ENCODE measurements at places on chromosomes 16 and 17.
A peak's percentile ranks its signal among the peaks of the same experiment; 100 is the strongest.

DNA sequence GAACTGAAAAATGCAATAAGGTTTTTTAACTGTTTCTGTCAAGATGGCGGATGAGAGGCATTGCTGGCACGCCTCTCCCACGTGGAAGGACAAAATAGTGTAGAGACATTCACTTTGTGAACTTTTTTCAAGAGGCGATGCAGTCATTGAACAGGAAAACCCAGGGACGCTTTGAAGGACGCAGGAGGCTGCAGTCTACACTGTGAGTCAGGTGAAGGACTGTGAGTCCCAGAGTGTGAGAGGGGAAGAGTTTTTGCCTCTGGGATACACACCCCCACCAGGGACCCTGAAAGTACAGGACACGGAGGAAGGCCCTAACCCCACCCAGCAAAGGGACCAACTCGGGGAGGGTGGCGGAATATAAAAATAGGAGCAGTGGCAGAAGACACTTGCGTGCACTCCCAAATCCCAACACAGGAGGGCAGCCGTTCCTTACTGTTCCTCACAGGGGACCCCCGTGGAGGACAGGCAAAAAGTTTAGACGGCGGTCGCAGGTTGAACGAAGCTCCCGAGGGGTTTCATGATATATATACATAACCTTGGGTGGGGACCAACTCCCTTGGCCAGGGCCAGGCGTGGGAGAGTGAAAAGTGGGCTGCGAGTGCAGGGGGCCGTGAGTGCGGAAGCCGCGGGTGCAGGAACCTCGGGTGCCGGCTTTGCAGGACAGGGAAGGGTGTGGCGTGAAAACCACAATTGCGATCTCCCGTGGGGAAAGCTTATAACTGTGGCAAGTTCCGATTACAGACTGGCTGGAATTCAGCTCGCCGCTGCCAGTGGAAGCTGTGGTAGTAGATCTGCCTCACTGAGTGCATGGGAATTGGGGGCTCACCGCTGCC is 82.0 kb upstream of the ALOX12 start:
- DNase-seq, result peak; percentile 63

DNA sequence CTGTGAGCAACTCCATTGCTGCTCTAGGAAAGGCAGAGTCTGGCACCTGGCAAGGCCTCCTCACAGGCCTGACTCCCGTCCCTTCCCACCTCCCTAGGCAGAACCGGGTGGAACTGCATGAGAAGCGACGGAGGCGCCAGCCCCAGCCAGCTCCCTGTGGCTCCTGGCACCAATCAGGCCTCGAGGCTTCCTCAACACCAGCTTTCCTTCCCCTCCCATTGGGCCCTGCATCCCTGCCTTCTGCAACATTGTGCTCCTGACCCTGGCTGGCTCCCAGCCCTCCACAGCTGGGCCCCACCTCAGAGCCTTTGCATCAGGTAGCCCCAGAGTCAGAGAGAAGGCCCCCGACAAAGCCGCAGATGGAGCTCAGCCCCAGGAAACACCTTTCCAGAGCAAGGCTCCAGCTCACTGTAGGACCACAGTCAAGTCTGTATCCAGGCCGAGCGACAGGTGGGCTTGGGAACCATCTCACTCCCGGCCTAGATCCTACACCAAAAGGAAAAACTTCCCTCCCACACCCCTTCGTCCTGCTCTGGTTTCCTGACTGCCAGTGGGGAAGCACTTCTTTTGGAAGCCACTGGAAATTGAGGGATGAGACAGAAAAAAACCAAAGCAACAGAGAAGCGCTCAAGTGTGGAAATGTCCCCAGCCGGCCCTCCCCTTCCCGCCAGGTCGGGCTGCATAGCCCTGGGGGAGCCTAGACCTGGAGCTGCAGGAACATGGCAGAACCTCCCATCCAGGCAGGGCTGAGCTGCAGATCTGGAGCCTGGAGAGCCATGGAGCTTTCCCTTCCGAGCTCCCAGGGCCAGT is 31.0 kb downstream of the LRRC75A start:
- no peak for DNase-seq

- DNase-seq, result no peak
These were observed 63.3 kb upstream of the HSBP1 start for GRCh38 chr16:83744441-83744981.

DNA sequence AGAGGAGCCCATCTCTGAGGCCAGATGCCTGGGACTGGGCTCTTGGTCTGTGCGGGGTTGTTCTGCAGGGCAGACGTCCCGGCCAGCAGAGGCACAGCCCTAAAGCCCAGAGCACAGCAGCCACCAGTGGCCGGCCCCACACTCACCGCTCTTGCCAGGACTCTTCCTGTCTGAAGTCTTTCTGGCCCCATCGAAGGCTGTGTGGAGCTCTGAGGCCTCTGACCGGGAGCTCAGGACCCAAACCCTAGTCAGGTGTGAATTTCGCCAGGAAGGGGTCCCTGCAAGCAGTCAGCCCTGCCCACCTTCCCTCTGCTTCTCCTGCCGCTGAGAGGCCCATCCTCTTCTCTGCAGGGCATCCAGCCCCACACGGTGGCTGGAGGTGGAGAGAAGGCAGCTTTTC is 10.7 kb downstream of the ACSF3 start:
- no peak for DNase-seq

DNA sequence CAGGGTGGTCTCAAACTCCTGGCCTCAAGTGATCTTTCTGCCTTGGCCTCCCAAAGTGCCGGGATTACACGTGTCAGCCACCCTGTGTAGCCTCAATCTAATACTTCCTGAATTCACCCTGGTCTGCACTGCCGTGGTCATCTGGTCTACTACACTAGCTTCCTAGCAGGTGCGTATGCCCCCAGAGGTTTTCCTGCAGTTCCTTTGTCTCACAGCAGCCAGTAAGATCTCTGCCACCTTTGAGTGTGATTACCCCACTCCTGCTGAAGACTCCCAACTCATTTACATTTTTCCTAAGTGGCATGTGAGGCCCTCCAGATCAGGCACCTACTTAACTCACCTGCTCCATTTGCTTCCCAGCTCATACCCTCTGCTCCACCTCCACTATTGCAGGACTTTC is 5.1 kb upstream of the DDX19A start:
- DNase-seq, result no peak

Measured in fibroblast of mammary gland (primary cell).